ENCODE measurements at places on chromosomes 12 and 14.

DNA sequence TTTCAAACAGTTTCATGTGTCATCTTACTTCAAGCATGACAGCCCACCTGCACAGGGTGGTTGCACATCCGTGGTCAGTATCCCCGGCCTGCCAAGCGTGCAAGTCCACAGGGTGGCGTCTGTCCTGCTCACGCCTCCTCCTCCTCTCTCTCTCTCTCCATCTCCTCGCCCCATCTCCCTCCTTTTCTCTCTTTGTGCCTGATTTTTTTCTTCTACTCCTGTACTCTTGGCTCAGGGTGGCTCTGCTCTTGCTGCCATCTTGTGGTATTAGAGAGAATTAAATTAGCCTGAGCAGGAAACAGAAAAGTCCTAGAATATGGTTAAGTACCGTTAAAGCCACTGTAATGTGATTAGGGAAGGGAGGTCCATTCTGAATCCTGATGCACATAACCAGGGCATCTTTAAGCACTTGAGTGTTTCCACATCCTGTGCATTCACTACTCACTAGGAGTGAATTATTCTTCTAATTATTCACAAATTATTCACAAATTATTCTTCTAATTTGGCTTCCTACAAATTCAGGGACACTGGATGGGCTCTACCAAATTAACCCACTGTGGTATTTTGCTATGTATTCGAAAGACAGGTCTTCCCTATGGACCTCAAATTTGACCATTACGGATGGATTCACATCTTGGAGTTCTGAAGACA is 25.5 kb upstream of the DTX1 start:
- peak; percentile 51 for DNase-seq

DNA sequence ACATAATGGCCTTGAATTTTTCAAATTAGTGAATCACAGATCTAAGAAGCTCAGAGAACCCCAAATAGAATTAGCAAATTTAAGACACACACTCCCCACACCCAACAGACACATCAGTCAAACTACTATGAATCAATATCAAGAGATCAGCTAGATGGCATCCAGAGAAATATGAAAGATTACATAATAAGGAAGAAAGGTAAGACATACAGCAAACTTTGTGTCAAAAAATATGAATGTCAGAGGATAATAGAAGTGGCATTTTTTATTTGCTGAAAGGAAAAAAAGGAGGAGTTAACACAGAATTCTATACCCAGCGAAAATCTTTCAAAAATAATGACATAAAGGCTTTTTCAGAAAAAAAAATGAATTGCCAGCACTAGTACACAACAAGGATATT is 110.5 kb upstream of the COCH start:
- no peak for DNase-seq

DNA sequence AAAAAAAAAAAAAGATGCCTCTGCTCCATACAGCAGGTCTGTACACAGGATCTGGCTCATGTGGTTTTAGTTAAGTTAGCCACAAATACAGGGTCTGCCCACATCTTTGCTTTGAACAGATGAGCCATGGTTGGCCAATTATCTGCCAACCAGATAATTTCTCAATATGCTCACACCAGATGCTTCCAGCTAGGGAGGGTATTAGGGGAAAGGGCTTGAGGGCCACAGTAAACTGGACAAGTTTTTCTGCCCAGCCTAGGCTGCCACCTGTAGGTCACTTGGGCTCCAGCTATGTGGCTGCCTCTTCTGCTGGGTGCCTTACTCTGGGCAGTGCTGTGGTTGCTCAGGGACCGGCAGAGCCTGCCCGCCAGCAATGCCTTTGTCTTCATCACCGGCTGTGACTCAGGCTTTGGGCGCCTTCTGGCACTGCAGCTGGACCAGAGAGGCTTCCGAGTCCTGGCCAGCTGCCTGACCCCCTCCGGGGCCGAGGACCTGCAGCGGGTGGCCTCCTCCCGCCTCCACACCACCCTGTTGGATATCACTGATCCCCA is 776 bp downstream of the RDH5 start:
- DNase-seq: peak; percentile 38

GRCh38 chr14:30751646-30752416 is 122.5 kb upstream of the COCH start:
- peak; percentile 2 for DNase-seq

- DNase-seq: no peak
Observed at GRCh38 chr14:93133464-93133863, 17.7 kb upstream of the ITPK1 start.
